ENCODE measurements at places on chromosomes 6 and 20.

- no peak for DNase-seq
Measured at GRCh38 chr20:41358717-41359116, 7.9 kb downstream of the EMILIN3 start.

DNA sequence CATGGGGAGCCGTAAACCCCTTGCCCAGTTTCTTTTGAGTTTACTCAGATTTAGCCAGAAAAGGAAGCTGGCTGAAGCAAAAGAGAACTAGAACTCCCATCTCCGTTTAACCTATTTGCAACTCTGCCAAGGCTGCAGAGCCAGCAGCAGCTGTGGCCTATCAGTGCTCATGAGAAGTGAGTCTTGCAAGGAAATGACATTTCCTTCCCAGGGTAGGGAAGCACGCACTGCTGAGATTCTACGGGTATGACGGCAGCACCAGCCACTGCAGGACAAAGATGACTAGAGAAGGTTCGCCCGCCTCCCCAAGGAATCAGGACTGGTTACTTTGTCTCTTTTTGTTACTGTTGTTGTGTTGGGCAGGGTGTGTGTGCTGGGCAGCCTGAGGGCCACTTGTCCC, 47.6 kb downstream of the PPP1R3G start:
- no peak for DNase-seq

DNA sequence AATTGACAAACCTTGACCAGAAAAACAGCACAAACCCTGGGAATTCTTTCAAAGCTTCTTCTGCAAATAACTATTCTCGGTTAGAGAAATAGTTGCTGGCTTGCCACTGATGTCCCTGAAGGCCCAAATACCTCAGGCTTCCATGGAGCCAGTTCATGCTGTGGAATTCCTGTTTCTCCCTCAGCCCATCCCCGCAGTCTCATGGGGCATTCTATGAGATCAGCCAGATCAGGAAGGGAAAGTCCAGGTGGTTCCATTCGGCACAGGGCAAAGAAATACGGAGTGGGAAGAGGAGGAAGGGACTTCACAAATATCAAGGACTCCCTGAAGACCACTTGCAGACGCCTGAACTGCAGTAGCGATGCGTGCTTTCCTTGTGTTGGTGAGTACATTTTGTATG, 63.3 kb downstream of the MYLK4 start:
- DNase-seq = no peak

DNA sequence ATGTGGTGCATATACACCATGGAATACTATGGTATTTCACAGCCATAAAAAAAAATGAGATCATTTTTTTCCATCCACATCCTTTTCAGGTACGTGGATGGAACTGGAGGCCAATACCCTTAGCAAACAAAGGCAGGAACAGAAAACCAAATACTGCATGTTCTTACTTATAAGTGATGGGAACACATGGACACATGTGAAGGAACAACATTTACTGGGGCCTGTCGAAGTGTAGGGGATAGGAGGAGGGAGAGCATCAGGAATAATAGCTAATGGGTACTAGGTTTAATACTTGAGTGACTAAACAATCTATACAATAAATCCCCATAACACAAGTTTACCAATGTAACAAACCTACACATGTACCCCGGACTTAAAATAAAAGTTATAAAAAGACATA, 30.5 kb downstream of the CCN2 start:
- DNase-seq = no peak

- DNase-seq = no peak
Measured at GRCh38 chr20:53786445-53787267, 193.0 kb upstream of the ZNF217 start.

DNA sequence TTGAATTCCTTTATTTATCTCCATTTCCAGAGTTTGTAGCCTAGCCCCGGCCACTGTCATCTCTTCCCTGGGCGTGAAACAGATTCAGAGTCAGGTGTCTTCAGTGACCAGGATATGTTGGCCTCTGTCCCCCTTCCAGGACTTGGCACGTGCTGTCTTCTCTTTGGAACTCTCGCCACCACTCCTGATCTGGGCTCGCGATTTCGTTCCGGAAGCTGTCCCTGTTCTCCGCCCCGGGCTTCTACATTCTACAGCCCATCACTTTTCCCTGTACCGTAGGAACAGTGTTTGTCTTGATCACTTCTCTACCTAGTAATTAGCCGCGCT, 739 bp downstream of the GSS start:
- no peak for DNase-seq

DNA sequence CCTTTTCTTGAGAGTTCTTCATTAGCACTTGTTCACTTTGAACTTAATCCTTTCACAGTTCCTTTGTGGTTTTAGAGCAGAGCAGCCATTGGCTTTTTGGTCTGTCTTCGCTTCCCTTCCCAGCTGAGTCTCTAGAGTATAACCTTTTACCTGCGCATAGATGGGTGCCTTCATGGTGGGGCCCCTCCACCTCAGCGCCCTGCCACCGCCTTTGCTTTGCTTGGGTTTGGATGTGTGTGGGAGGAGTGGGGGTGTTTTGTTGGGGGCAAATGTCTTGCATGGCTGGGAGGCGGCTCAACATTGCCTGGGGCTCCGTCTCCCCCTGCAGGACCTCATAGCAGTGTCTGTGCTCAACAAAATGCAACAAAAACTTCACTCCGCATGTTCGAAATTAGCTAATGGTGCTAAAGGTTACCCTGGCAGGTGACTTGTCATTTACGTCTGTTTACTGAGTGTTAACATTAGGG, 11.9 kb downstream of the PYGB start:
- DNase-seq = no peak

DNA sequence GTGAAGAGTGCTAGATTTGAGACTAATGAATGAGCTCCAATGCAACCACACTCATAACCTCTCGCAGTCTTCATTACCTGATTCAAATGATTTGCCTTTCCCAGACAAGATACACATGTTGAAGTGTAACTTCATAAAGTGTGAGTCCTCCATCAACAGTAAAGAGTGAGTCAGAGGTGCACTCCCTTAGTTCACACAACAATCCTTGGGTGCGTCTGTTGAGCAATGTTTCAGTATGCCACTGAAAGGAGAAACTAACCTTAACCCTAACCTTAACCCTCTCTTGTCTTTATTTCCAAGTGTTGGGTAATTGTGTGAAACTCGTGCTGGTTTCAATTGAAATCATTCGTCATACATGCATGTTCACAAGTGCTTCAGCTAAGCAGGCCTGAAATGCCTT, 21.0 kb upstream of the RIN2 start:
- no peak for DNase-seq

DNA sequence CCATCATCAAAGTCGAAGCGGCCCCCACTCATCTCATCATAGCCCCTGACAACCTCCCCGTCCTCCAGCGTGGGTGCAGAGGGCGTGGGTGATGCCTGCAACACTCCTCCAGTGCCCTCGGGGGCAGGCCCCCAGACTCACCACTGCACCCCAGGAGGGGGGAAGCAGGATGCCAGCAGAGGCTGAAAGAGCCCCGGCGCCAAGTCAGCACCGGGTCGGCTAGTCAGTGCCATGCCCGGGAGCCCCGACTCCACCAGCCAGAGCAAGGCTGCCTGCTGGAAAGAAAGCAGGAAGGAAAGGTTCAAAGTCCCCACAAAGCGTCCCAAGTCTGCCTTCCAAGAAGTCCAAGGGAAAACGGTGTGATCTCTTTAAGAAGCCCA, 324 bp downstream of the JPH2 start:
- no peak for DNase-seq

GRCh38 chr6:42720739-42721138, 1.7 kb downstream of the PRPH2 start:
- no peak for DNase-seq

- DNase-seq = no peak
Measured at GRCh38 chr6:112296694-112297093, 42.3 kb upstream of the LAMA4 start.

- no peak for DNase-seq
Measured at GRCh38 chr6:170130201-170130621, 160.7 kb downstream of the DLL1 start.

- DNase-seq = no peak
Measured at GRCh38 chr6:99282479-99283062, 66.9 kb downstream of the FAXC start.

GRCh38 chr6:78861509-78861908, 5.8 kb upstream of the IRAK1BP1 start:
- no peak for DNase-seq

DNA sequence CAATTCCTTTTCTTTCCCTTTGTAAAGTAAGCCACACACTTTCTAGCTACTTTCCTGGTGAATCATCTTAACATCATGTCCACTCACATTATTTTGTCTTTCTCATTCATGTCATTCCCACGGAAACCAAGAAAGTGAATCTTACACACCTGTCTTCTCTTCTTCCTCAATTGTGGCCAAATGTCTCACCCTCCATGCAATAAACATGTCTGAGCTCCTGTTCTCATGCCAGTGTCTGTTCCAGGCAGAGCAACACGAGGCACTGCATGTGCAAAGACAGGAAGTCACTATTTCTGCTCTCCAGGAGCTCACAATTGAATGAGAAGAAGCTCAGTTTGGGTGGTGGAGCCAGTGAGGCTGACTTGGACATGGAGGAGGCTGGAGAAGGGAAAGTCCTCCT, 29.0 kb upstream of the TMEM244 start:
- no peak for DNase-seq

- DNase-seq = no peak
Measured at GRCh38 chr6:8352335-8352965, 82.9 kb downstream of the SLC35B3 start.

- no peak for DNase-seq
Measured at GRCh38 chr6:155943635-155944034, 488.0 kb upstream of the NOX3 start.

DNA sequence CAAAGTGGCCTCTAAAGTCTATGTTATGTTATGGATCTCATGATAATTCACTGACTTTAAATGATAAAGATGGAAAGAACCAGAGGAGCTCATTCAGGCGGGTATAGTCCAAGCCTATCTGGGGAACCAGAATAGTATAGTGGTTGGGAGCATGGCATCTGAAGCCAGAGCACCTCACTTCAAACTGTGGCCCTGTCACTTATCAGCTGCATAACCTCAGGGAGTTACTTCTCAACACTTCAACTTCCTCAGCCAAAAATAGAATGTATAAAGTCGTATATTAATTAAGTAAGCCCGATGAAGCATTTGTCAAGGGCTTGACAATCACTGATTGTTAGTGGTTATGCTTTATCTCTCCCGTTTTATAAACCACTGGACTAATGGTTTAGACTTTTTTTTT, 112.7 kb downstream of the RTN4IP1 start:
- no peak for DNase-seq

- DNase-seq = no peak
Measured at GRCh38 chr20:61526907-61527306, 274.8 kb downstream of the CDH4 start.

DNA sequence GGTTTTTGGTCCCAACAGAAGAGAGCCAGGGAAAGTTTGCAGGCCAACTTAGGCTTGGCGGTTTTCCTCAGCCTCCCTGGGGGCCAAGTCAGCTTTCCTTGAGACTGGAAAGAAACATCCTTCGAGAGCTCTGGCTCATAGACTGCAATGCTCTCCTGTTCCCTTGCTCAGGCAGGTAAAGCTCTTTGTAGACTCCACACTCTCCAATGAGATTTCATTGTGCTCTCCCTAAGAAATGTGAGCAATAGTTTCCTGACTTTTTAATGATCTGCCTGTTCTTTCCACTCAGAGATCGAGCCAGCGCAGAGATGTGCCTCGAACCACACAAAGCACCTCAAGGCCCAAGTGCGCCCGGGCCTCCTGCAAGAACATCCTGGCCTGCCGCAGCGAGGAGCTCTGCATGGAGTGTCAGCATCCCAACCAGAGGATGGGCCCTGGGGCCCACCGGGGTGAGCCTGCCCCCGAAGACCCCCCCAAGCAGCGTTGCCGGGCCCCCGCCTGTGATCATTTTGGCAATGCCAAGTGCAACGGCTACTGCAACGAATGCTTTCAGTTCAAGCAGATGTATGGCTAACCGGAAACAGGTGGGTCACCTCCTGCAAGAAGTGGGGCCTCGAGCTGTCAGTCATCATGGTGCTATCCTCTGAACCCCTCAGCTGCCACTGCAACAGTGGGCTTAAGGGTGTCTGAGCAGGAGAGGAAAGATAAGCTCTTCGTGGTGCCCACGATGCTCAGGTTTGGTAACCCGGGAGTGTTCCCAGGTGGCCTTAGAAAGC, 13.9 kb downstream of the TNFAIP3 start:
- no peak for DNase-seq
